H7 (cell line): ENCODE measurements at places on chromosomes 1 and 21. TPM values are rescaled to one million over a fixed set of nuclear protein-coding genes. Genes with fewer than 3 reads are reported as not detected.

DNA sequence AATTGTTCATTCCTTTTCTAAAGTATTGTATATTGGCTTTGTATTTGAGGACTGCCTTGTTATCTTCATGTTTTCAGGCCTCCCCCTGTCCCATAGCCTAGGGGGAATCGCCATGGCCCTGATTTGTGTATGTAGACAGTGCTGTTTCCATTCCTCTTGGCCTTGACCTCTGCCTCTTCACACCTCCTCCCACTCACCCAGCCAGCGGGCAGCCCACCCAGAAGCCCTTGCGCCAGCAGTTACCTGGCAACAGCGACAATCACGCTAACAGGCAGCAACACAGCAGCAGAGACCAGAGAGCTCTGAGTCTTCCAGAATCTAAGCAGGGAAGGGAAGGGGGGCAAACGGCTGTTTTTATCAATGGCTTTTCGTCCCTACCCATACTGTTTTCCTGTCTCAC, 50.0 kb upstream of the NPL start:
- peak; percentile 33 for DNase-seq

- no peak for DNase-seq
Observed at GRCh38 chr1:160818207-160818937, 22.4 kb downstream of the LY9 start.

GRCh38 chr21:41715649-41716281, 51.1 kb downstream of the RIPK4 start:
- DNase-seq = no peak

DNA sequence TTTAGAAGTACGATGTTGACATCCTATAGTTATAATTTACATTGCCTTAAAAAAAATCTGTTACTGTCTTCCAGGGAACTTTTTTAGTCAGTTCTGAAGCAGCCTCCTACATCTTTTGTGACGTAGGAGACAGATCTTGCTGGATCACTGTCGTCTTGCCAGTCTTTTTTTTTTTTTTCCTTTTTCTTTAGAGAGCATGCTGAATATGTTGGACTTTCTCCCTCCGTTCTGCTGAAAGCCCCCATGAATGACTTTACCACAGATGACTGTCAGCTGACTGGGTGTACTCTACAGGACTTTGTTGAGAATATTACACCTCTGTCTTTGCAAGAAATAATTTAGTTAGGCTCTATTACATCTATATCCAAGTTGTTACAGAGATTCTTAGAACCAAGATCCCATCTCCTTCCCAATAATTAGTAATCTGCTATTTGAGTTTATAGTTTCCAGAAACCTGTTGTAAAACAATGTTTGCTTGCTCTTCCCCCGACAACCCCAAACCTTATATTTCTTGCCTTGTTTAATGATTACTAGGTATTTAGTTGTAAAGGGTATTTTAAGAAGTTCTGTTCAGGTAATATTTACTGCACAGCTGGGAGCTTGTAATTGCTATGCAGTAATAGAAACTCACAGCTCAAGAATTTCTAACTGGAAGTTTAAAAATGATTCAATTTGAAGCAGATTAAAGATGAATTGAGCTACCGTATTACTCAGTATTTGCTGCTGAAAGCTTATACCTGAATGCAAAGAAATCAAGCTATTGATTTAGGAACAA, 61.8 kb downstream of the RASAL2 start:
- DNase-seq = no peak

GRCh38 chr1:44617703-44618029, 56.6 kb downstream of the TMEM53 start:
- DNase-seq = peak; percentile 69

GRCh38 chr1:3838788-3839187, 18.2 kb downstream of the CEP104 start:
- DNase-seq = no peak

DNA sequence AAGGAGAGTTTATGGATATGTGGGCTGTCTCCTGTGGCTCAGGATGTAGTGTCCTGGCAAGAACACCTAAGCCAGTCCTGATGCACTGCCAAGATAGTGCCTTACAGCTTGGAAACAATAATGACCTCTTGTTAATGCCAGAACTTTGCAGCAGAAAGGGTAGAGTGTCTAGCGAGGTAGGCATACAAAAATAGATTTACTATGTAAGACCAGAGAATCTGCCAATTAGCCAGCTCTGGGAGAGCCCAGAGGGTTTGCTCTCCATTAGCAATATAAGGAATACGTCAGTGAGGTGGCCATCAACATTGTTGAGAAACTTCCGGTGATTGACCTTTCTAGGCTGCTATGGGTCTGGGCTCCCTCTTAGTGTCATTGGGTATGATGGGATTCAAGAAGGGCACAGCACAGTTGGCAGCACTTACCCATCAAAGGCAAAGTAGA, 178.5 kb upstream of the GALNT2 start:
- DNase-seq = no peak

DNA sequence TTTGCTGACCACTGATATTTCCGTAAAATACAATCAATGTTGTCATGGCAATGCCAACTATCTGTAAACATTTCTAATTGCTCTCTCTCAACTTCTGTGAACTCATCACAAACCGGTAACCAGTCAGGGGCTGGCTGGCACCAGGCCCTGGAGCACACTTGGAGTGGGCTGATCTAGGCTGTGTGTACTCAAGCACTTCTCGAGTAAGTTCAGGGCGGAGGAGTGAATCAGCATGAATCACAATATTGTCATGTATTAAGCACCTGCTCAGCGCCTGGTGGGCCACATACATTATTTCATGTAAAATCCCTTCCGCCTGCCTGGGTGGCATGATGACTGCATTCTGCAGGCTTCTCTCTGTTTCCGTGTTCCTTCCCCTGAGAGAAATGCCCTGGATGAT, 212.4 kb downstream of the FOXD2 start:
- no peak for DNase-seq

DNA sequence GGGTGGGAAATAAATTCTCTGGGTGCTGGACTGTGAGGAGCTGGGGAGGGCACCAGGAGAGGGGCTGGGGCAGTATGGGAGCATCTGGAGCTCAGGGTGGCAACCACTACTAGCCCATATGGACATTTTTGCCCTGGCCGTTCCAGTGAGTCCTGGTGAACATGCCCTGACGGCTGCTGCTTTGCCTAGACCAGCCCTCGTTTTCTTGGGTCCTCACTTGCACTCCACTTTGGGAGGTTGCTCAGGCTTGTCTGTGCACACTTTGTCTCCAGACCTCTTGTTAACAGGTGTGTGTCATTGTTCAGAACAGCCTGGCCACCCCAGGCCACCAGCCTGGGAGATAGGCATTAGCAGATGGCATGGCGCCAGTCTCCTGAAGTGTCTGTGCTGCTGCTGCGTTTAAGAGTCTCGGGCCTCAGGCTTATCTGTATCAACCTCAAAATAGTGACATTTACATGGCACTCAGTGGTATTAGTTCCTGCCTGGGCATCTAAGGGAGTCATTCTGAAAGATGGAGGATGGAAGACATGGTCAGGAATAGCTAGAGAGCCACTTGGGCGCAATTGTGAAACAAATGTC, 190.5 kb downstream of the PTPRU start:
- DNase-seq = no peak

The RPS6KA1 gene
- 101 and 121 TPM in 2 replicates for total RNA-seq

The TIE1 gene
- 2.6 and 5.4 TPM in 2 replicates for total RNA-seq

The NBPF9 gene
- 5.5 and 6.8 TPM in 2 replicates for total RNA-seq
